ENCODE measurements at places on chromosomes 5 and 9.

- no peak for DNase-seq
Observed at GRCh38 chr5:61289669-61290306, 42.3 kb upstream of the ZSWIM6 start.

DNA sequence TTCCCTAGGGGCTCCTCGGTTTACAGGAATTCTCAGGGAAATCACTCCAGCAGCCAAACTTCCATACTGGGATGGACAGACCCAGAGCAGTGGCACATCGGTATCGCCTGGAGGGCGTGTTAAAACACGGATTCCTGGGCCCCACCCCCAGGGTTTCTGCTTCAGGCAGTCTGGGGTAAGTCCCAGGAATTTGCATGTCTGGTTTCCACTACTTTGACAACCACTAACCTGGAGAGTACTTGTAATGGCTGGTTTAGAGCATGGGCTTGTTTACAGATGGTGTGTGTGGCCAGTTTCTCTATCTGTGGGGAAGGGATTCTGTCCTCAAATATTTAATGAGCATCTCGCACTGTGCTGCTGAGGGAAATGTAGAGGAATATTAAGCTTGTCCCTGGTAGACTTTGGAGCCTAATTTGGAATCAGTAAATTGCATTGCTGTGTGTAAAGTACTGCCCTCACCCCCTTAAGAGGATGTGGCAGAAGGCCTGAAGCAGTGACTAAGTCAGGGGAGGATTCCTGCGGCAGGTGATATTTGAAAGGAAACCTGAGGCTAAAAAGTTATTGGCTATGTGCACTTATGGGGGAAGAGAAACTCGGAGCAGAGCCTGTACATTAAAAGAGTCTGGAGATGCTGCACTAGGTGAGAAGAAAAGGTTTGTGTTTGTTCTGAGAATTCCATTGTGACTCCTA, 18.6 kb upstream of the TJP2 start:
- no peak for DNase-seq

DNA sequence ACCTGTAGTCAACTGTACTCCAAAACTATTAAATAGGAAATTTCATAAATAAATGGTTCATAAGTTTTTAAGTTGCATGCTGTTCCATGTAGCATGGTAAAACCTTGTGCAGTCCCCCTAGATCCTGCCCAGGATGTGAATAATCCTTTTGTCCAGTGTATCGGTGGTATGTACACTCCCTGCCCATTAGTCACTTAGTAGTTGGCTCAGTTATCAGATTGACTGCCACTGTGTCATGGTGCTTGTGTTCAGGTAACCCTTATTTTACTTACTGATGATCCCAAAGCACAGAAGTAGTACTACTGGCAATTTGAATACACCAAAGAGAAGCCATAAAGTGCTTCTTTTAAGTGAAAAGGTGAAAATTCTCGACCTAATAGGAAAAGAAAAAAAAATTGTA, 134.2 kb downstream of the RNF180 start:
- DNase-seq = no peak

- DNase-seq = peak; percentile 31
Observed at GRCh38 chr5:137073189-137073588, 425.9 kb downstream of the SPOCK1 start.

DNA sequence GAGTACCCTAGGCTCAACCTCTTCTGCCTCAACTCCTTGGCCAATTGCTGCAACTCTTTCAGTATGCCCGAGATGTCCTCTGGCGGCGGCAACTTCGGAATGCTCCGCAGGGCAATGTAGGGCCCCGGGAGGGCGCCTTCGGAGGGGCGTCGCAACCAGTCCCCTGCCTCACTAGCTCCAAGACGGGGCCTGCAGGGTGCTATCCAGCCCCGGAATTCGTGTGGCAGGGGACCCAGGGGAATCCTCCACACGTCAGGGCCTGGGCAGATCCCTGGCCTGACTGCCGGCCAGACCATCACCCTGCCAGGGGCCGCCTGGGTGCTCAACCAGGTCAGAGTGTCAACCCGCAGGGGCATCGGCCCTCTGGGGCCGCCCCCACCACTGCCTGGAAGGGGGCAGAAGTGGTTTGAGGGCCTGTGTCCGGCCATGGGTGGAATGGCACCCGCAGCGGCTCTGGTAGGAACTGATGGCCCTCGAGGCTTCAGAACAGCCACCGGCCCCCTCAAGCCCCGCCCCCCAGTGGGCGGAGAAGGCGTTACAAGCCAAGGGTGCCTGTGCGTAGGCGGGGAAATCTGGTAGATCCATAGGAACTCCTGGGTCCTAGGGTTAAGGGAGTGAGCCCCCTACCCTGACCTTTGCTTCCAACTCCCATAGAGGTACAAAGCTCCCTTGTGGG, at the start of gene POU5F2:
Gene POU5F2, minus strand, starts transcription at position 465 of the 676 bp plus-strand sequence. Its CDS starts 37 bp downstream, at position 428.
- no peak for DNase-seq

DNA sequence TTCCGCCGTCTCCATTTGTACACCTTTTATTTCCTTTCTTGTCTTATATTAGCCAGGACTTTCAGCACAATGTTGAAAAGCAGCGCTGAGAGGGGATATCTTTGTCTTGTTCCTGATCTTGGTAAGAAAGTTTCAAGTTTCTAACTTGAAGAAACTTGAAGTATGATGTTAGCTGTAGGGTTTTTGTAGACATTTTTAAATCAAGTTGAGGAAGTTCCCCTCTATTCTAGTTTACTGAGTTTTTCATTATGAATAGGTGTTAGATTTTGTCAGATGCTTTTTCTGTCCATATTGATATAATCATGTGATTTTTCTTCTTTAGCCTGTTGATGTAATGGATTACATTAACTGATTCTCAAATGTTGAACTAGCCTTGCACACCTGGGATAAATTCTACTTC, 425.7 kb downstream of the PIK3R1 start:
- no peak for DNase-seq

DNA sequence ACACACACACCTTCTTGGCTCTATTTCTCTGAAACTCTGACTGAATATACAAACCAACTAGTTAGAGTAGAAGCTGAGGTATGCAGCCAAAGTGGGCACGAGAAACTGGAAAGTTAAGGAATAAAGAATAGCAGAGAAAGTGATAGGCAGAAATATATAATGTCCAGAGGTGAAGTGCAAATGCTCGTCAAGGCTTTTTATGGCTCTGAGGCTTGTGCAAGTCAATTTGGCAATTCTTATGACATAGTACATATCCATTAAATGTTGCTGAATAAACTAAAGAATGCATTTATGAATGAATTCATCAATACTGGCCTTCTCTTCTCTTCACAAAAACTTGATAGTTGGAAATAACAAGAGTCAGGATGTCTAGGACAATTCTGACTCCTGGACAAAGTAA, 490.1 kb upstream of the DMAC1 start:
- DNase-seq = no peak

- DNase-seq = peak; percentile 60
Observed at GRCh38 chr5:151718646-151719045, 31.9 kb upstream of the SPARC start.

DNA sequence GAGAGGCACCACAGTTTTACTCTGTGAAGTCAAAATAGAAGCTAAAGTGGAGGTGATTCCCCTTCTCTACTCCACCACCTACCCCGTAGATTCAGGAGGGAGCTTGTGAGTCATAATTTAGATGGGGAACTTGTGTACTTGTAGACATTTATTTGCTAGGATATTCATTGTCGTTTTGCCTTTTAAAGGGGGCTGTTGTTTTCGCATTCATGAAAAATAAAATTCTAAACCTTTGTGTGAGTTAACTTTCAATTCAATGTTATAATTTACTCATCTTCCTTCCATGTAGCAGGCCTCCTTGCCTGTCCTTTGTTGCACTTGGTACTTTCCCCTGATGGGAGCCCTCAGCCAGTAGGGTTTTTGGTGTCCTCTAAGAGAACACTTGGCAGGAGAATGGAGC, 22.0 kb downstream of the SECISBP2 start:
- no peak for DNase-seq

- DNase-seq = no peak
Observed at GRCh38 chr9:135307300-135307699, 172.3 kb upstream of the PPP1R26 start.

- no peak for DNase-seq
Observed at GRCh38 chr9:134390947-134391318, 64.7 kb downstream of the RXRA start.

- no peak for DNase-seq
Observed at GRCh38 chr5:61417851-61418250, 85.8 kb downstream of the ZSWIM6 start.

DNA sequence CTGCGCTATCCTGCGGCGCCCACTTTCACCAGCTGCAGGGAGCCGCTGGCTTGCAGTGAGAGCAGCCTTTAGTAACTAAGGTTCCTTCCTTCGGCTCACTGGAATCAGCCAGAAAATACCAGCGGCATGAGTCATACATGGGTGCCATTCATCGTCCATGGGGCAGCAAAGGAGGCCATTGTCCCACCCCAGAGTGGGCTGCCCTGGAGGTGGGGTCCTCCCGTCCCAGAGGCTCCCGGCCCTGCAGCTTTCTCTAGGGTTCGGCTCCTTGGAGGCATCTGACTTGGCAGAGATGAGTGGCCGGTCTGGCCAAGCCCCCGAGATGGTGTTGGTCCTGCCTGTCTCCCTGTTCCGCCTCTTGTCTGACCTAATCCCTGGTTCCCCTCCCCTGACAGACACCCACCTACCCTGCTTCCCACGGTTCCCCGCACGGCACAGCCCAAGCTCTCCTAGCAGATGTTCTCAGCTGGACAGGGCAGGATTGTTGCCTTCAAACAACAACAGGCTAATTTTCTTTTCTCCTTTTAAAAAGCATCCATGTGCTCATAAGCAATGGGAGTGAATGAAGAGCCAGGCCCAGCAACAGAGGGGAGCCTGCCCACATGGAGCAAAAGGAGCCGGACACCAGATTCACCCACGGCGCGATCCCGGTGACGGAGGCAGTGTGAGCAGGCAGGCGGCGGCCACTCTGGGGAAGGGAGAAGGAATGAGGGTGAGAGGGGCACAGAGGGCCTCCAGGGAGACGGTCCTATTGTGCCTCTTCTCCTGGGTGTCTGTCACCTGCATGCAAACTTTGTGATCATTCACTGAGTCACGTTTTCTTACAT, 97.0 kb upstream of the COL5A1 start:
- DNase-seq = peak; percentile 41

- peak; percentile 72 for DNase-seq
Observed at GRCh38 chr5:44774279-44774880, 34.4 kb upstream of the MRPS30 start.

- no peak for DNase-seq
Observed at GRCh38 chr5:26666371-26666770, 372.0 kb downstream of the CDH9 start.

- DNase-seq = no peak
Observed at GRCh38 chr5:108341866-108342265, 40.0 kb downstream of the FBXL17 start.

DNA sequence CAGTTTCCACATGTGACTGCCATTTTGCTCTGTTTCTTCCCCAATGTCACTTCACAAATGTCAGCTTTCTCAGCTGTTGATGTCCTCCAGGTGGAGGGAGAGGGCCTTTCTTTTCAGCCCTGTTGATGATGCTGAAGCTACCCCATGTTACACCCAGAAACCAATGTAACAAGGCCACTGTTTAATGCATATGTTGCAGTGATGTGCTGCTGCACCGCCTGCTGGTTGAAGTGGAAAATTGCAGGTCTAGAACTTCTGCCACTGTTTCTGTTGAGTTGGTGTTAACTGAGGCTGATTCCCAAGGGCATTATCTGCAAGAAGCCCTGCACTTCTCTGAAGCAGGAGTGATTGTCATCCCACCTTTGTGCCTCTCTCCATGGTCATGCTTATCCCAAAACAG, 428.4 kb downstream of the KDM4C start:
- peak; percentile 6 for DNase-seq

DNA sequence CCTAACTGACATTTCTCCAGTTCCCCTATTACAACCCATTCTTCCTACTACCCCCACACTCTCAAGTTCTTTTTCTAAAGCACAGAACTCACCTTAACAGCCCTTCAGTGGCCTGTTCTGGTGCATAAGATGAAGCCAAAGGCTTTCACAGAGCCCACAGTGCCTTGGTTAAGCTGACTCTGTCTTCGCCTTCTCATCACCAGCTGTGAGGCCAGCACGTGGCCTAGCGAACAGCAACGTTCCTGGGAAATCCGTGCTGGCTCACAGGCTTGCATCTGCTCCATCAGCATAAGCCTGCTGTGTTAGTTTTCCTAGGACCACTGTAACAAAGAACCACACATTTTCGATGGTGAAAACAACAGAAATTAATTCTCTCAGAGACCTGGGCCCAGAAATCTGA, 67.9 kb upstream of the LPAR1 start:
- DNase-seq = no peak

GRCh38 chr5:116778032-116778431, 203.4 kb upstream of the SEMA6A start:
- no peak for DNase-seq

- DNase-seq = no peak
Observed at GRCh38 chr5:154331232-154331631, 114.6 kb upstream of the SAP30L start.

Measured in fibroblast of gingiva (primary cell).